Aorta (tissue), 5 donors: ENCODE measurements at places on chromosomes 11 and 22.

- DNase-seq, result no peak
Measured at GRCh38 chr11:6627762-6628241, 8.6 kb upstream of the TPP1 start.

GRCh38 chr22:24011735-24012068 is 598 bp downstream of the CABIN1 start:
- no peak for DNase-seq

- DNase-seq, result no peak
Measured at GRCh38 chr11:58621586-58622262, 741 bp upstream of the CNTF start.

DNA sequence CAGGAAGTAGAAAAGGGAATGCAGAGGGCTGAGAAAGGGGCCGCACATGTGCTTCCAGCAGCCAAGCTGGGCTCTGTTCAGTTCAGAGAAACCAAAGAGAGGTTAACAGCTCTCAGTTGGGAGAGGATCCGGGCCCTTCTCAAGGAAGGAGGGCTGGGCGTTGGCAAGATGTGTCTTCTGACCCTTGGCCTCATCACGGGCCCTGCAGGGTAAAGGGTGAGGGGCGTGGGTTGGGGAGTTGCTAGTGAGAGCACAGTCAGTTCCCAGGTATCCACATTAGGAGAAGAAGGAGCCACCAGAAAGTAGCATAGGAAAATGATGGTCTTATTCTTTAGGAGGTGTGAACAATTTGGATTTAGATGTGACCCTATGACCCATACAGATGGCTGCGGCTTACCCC is 73.0 kb downstream of the OSBP2 start:
- DNase-seq, result no peak

DNA sequence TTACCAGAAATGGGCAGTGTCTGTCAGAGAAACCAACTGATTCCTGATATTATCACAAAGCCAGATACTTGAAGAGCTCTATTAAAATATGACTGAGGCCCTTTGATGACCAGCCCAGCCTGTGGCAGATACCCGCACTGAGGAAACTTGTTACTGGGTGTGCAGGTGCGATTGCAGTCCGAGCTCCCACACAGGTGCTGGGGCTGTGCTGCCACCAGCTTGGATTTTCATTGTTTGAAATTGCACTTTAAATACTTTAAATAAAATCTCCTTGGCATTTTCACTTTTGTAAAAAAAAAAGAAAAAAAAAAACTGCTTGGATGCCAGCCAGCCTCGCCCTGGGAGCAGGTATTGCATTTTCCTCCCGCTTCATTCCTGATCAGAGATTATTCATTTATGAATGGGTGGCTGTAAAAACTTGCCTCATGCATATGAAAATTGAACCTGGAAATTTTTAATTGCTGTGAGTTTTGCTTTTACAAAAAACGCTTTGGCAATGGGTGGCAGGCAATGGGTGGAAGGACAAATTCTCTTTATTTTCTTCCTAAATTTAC is 21.2 kb downstream of the EHF start:
- no peak for DNase-seq

DNA sequence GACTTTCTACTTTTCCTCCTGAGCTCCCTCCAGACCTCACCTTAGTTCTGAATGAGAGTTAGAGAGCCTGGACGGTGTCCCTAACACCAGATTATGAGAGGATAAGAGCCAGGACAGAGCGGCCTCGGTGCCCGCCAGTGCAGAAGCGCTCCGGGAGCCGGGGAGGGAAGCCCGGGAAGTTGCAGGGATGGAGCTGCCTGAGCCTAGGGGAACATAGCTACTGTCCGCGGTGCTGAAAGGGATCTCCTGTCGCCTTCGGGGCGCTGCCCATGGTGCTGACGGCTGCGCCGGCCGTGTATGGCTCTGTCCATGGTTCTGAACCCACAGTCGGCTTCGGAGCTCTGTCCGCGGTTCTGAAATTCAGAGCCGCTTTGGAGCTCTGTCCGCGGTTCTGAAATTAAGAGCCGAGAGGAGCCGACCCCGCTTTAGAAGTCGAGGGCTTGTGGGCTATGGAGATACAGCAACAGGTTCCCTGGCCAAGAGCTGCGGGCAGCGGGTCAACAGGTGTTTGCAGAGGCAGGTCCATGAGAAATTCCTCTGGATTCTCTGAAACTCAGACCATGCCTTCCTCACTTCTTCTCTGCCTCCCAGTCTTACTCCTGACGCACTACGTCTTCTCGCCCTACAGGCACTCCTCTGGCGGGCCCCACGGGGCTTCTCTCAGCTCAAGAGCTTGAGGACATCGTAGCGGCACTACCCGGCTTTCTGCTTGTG is 814 bp downstream of the NPAS4 start:
- DNase-seq, result peak; percentile 97

- no peak for DNase-seq
Measured at GRCh38 chr11:15075162-15075526, 1.8 kb downstream of the CALCB start.

DNA sequence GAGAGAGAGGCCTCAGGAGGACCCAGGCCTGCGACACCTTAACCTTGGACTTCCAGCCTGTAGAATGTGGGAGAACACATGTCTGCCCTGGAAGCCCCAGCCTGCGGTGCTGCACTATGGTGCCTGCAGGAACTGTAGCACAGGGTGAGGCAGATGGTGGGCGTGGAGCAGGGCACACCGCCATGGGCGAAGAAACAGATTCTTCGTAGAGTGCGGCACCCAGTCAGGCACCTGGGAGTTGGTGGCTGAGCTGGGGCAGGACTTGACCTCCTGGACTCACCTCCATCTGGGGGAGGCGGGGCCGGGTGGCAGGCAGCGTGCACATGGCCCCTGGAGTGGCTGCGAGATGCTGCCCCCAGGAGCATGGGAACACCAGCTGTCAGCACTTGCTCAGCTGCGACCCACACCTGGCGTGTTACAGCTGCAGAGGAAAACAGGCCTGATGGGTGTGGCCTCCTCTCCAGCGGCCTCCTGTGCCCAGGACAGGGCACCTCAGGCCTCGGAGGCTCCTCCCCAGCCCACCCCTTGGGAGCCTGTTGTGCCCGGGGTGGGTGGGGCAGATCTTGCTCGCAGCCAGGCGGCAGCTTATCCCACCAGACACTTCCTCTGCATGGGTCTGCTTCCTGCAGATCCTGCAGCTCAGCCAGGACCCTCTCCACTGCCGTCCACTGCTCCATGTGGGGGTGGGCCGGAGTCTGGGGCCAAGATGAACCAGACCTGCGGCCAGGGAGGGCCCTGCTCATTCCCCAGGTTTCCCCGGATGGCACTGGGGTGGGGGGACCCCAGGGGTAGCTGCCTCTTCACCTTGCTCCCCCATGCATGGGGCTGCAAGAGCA is 80.4 kb downstream of the MYEOV start:
- DNase-seq, result no peak

GRCh38 chr11:62012832-62013461 is 45.5 kb upstream of the FTH1 start:
- peak; percentile 57 for DNase-seq

GRCh38 chr11:100719809-100720221 is 32.7 kb downstream of the ARHGAP42 start:
- DNase-seq, result peak; percentile 57

DNA sequence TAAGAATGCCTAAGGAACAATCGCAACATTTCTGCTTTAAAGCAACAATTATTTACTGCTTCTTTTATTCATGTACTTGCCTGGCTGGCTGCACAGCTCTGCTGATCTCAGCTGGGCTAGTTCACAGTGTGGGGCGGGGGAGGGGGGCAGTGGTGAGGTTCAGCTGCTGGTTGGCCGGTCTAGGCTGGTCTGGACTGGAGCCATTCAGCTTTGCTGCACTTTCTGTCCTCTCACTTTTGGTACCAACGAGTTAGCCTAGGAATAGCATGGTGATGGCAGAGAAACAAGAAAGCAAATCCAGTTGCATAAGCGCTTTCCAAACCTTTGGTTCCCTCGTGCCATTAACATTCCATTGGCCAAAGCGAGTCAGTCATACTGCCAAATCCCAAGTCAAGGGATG is 16.0 kb upstream of the MIF start:
- no peak for DNase-seq

- no peak for DNase-seq
Measured at GRCh38 chr11:108170184-108170583, 48.8 kb downstream of the ACAT1 start.

DNA sequence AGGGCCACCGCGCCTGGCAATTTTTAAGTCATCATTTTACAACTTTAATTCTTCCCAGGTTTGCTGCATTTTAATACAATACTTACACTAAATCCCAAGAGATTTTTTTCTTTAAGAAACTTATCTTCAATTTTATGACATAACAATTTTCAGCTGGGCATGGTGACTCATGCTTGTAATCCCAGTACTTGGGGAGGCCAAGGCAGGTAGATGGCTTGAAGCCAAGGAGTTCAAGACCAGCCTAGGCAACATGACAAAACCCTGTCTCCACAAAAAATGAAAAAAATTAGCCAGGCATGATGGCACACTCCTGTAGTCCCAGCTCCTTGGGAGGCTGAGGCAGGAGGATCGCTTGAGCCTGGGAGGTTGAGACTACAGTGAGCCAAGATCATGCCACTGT is 38.8 kb downstream of the CLDN25 start:
- no peak for DNase-seq

DNA sequence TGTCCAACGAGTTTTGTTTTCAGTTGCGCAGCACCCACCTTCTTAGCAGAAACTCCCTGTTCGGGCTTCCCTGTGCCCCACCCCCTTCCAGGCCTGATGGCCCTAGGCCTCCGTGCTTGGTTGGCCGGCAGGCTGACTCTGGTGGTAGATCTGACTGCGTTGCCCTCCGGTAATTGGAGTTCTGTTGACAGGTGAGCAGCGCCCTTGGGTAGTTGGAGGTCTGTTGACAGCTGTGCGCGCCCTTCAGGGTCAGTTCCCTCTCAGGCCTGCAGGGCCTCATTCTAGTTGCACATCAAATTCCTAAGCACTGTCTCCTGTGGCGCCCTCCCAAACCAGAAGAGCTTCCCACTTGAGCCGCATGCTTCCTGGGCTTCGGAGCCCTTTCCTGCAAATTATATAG is 776 bp downstream of the DGCR6 start:
- no peak for DNase-seq

DNA sequence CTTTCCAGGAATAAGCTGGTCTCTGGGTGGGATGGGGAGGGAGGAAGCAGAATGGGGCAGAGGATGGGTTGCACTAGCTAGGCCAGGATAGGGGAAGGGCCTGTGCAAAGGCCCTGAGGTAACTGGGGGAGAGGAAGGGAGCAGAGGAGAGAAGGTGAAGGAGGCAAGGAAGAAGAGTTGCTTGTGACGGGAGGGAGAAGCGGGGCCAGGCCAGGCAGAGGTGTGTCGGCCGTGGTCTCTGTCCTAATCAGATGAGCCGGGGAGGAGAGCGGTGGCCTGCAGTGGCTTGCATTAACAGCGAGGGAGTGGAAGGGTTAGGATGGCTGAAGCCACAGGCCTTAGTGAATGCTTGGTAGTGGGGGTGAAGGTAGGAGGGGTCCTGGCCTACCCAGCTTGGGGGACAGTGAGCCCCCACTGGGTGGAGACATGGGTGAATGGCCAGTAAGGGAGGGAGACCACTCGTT is 6.0 kb upstream of the DERL3 start:
- DNase-seq, result no peak

DNA sequence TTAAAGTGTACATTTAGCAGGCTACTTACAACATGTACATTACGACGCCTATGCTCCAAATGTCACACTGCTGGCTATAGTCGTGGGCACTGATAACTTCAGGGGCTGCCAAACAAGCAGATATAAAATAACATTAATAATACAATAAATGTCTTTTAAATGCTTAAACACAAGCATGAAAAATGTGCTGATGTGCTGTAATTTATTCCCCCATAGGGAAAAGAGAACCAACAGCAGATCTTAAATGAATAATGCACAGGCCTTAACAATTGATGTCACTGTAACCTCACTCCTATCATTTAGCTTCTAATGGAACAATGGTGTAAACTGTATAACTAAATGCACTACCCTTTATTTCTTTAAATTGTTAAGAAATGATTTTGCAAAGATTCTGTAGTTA is 153.4 kb downstream of the STK33 start:
- DNase-seq, result no peak

GRCh38 chr11:62710001-62710345 is 2.5 kb downstream of the GNG3 start:
- peak; percentile 73 for DNase-seq

DNA sequence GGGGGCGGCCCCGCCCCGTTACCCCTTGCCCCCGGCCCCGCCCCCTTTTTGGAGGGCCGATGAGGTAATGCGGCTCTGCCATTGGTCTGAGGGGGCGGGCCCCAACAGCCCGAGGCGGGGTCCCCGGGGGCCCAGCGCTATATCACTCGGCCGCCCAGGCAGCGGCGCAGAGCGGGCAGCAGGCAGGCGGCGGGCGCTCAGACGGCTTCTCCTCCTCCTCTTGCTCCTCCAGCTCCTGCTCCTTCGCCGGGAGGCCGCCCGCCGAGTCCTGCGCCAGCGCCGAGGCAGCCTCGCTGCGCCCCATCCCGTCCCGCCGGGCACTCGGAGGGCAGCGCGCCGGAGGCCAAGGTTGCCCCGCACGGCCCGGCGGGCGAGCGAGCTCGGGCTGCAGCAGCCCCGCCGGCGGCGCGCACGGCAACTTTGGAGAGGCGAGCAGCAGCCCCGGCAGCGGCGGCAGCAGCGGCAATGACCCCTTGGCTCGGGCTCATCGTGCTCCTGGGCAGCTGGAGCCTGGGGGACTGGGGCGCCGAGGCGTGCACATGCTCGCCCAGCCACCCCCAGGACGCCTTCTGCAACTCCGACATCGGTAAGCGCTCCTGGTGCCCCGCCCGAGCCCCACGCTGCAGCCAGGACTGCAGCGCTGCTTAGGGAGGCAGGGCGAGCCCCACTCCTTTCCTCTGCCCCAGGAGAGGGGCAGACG is at the start of gene TIMP3:
TIMP3 (plus strand) TSS at position 169 of the 700 bp plus-strand sequence; CDS start at position 466, 297 bp downstream.
- DNase-seq, result no peak
